ENCODE measurements at places on chromosomes 4 and X. TPM values are rescaled to one million over a fixed set of nuclear protein-coding genes. Genes with fewer than 3 reads are reported as not detected.

Gene UGDH
- 99.0 TPM for polyA plus RNA-seq

Gene ARHGAP24
- 0.05 TPM for polyA plus RNA-seq

Gene CENPE
- polyA plus RNA-seq = 2.1 TPM

Gene PRSS12
- not detected for polyA plus RNA-seq

Gene AKAP14
- polyA plus RNA-seq = 0.20 TPM

Gene YY2
- 0.34 TPM for polyA plus RNA-seq

Data from HepG2 (cell line).